ENCODE measurements at places on chromosomes 12 and 14.

- no peak for DNase-seq
Observed at GRCh38 chr12:22598141-22598762, 26.7 kb upstream of the ETNK1 start.

- DNase-seq: no peak
Observed at GRCh38 chr12:93156086-93156716, 221.5 kb upstream of the NUDT4 start.

DNA sequence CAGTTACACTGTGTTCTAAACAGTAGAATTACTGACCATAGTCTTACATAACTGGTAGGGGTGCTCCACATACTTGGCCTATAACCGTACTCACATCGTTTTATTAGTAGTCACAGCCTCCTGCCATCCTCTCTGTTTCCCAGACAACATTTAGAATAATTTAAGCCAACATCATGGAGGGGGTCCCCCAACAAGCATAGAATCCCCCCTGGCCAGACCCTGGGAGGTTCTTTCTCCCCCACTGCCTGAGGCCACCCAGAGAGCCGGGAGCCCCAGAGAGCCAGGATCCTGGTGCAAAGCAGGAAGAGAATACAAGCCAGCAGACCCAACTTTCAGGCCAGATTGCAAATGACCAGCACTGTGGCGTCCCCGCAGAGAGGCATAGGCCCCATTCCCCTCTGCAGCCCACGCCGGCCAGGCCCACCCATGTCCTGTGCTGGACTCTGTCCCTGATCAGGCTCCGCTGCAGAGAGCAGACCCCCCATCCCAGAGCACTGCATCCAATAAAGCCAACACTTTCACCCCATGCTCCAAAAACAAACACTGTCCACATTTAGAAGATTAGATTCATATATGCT, 195.2 kb downstream of the NTF3 start:
- no peak for DNase-seq

DNA sequence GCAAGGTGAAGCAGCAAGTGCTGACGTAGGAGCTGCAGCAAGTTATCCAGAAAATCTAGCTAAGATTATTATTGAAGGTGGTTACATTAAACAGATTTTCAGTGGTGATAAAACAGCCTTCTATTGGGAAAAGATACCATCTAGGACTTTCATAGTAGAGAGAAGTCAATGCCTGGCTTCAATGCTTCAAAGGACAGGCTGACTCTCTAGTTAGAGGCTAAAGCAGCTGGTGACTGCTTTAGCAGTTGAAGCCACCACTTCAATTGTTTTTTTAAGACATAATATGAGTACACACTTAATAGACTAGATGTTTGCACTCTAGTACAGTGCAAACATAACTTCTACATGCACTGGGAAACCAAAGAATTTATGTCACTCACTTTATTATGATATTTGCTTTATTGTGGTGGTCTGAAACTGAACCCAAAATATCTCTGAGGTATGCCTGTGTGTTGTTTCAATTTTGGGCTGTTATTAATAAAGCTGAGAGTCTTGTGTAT, 1026.9 kb upstream of the FOXG1 start:
- DNase-seq: no peak

DNA sequence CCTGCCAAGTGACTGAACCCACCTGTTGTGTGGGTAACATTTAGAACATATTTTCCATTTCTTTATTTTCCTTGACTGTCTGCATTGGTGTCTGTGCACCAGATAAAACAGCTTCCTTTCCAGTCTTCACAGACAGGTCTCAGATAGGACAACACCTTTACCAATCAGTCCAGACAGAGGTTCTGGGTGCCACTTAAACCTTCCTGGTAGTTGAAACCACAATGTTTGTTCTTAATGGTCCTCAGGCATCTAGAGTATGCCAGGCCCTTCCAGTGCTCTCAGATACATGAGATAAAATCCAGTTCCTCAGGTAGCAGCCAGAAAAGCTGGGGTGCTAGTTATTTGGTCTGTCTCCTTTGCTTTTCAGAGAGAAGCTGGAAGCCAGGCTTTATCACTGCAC, 7.0 kb upstream of the CLEC2D start:
- DNase-seq: no peak

DNA sequence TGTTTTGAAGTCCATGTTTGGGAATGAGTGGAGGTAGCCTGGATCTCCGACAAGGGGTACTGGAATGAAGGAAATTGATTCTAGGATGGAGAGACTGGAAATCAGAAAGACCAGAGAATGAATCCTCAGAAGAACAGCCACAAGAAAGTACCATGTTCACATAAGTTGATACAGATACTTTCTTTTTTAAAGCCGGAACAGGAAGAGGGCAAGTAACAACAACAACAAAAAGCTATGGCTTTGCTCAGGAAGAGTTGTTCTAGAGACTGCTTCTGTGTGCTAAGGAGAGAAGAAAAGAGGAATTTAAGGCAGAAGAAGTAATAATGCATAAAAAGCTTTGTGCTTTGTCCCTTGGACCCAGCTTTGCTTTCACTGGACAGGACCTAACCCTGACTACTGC, 6.2 kb downstream of the TC2N start:
- no peak for DNase-seq

GRCh38 chr14:73771848-73772638, 57.9 kb upstream of the PNMA1 start:
- peak; percentile 79 for DNase-seq

- DNase-seq: peak; percentile 15
Observed at GRCh38 chr14:73833034-73833433, 18.6 kb upstream of the PTGR2 start.

GRCh38 chr12:120481022-120481767, 11.6 kb upstream of the SRSF9 start:
- DNase-seq: no peak

DNA sequence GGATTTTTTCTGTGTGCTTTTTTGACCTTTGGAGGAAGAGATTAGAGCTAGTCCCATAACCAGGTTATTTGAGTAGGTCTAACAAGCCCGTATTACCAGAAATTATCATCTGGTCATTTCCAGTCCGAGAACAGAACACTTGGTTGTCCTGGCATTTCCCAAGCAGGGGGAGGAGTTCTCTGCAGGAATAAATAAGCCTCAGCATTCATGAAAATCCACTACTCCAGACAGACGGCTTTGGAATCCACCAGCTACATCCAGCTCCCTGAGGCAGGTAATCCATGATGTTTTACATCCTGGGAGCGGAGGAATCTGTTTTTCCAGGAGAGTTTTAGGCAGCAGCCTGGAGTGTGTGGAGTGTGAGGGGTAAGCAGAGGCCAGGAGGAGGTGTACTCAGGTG, at the start of gene SERPINA3:
Gene SERPINA3 (plus strand): TSS at position 218 of the 400 bp plus-strand sequence. CDS start 2,051 bp downstream, outside the sequence.
- DNase-seq: no peak

DNA sequence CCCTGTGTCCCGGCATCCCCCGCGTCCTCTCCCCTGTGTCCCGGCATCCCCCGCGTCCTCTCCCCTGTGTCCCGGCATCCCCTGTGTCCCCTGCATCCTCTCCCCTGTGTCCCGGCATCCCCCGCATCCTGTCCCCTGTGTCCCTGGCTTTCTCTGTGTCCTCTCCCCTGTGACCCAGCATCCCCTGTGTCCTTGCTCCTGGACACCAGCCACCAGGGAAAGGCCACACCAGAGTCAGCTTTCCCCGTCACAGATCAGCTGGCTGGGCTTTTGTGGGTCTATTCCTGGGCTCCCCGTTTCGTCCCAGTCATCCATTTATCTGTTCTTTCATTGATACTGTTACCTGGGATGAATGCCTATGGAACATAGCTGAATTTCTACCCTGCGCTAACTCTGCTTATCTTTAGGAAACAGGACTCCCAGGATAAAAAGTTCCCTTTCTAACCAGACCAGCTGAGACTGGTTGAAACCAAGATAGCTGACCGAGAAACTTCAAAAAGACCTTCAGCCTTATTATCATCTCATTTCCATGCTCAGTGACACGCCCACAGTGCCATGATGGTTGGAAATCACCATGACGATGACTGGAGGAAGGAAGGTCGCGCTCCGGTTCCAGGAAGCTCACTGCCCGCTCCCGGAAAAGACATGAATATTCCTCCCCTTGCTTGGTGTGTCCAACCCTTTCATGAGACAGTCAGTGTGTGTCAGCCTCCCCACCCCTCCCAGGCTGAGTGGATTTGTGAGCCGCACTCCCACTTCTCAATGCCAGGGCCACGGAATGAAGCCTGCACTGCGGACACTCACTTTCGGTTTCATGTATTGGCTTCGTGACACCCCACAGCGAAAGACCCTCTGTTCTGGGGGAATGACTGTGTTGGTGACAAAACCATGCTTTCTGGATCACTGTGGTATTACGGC, 276.4 kb upstream of the SFSWAP start:
- no peak for DNase-seq

DNA sequence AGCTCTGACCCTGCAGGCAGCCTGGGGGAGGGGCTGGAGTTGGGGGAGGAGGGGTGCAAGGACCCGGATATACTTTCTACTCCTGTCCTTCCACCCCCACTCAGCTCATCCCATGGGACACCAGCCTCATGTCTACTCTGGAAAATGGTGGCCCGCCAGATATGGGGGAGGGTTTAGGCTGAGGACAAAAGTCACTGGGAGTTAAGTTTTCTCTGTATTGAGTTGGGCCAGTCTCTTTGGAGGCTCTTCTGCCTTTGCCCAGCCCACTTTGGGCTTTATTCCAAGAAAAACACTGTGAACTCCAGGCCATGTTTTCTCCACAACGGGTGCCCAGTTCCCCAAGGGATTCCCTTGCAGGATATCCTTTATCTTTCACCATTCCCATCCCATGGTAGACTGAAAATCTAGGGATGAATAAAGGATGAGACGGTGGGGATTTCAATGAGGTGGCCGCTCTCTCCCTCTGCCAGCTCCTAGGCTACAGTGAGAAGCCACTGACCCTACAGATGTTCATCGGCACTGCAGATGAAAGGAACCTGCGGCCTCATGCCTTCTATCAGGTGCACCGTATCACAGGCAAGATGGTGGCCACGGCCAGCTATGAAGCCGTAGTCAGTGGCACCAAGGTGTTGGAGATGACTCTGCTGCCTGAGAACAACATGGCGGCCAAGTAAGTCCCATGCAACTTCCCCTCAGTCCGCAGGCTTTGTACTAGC, 4.9 kb downstream of the NFATC4 start:
- DNase-seq: no peak

GRCh38 chr14:21093018-21093417, 5.4 kb downstream of the ZNF219 start:
- no peak for DNase-seq

DNA sequence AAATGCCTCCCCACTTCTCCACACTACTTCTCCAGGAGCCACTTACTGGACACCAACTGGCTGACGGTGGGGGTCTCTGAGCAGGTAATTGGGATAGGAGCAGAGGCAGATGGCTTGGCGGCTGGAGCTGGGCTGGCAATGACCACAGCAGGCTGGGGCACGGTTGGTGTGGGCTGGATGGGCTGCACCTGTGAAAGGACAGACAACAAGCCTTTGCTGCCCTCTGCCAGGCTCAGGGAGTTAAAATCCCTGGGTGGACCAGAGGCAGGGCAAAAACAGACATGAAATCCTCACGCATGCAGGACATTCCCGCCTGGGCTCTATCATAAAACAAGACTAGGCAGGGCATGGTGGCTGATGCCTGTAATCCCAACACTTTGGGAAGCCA, 19.3 kb upstream of the TFCP2 start:
- DNase-seq: no peak

DNA sequence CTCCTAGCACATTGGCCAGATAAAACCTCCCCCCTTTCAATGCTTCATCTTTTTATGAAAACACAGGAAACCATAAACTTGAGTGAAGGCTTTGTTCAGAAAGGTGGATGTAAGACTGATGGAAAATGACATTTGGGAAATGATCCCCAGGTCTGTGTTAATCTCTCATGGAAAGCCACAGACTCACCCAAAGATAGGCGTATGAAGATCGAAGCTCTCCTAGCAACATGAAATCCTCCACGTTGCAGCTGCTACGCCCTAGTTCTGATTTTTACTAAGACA, 63.4 kb upstream of the PTGR2 start:
- DNase-seq: no peak

GRCh38 chr12:106035421-106035820, 103.3 kb downstream of the NUAK1 start:
- DNase-seq: no peak

DNA sequence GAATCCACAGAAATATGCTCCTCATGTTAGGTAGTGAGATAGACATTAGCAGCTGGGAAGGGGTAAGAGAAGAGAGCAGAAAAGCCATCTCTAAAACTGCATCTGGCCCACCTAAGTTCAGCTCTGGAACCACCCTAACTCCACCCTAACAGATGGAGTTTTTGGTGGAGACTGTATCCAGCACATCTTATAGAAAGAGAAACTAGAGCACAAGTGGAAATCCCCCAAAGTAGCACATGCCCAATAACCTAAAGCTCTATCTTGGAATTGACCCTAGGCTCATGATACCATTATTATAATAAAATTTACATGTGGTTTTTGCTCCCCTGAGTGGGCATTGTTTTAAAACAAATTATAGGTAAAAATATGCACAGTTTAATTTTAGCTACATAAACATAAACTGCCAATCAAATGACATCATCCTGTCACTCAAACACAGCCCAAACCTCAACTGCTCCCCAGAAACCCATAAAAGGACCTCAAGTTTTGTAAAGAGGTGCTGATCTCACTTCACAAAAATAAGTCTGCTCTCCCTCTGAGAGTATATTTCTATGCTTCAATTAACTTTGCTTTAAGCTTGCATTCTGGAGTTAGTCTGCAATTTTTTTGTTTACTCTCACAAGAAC, 206.4 kb downstream of the PIK3C2G start:
- no peak for DNase-seq

- no peak for DNase-seq
Observed at GRCh38 chr14:65187421-65188049, 85.2 kb upstream of the MAX start.

DNA sequence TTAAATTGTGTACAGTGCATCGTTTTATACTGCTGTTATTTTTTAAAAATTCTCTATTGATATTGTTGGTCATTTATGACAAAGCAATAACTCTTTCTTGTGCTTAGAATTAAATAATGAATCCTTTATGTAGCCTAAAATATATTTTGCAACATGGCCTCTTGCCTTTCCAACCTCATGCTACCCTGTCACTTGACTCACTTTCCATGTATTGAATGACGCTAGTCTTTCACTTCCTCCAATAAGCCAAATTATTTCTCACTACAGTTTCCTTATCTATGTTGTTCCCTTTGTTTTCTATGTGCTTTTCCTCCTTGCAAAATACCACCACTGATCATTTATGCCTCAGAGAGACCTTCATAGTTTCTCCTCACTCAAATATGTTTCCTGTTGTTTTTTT, 16.3 kb upstream of the EPYC start:
- no peak for DNase-seq

- DNase-seq: no peak
Observed at GRCh38 chr12:69423037-69423905, 46.9 kb upstream of the FRS2 start.

Data from NCI-H1694 (cell line).